ENCODE measurements at places on chromosomes 16 and 17.
A peak's percentile ranks its signal among the peaks of the same experiment; 100 is the strongest.

DNA sequence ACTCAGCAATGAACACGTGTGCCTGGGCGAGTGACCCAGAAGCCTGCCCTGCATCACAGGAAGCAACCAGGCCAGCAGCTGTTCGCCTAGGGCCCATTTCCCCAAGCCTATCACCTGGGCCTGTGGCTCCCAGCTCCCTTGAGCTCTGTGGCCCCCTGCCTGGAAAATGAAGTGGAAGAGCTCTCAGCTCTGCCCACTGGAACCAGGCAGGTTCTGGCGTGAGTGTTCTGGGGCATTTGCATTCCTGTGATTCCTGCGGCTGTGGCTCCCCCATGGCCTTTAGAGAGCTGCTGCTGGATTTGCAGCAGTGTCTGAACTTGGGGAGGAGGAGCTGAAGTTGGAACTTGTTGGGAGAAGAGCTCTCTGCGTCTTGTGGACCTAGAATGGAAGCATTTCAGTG lies 22.8 kb downstream of the PGS1 start:
- DNase-seq: no peak
- H3K27me3 ChIP-seq: no peaks in the 10 kb centered on the region
- no peaks in the 10 kb centered on the region for H3K36me3 ChIP-seq
- no peak overlapping the region for H3K27ac ChIP-seq

DNA sequence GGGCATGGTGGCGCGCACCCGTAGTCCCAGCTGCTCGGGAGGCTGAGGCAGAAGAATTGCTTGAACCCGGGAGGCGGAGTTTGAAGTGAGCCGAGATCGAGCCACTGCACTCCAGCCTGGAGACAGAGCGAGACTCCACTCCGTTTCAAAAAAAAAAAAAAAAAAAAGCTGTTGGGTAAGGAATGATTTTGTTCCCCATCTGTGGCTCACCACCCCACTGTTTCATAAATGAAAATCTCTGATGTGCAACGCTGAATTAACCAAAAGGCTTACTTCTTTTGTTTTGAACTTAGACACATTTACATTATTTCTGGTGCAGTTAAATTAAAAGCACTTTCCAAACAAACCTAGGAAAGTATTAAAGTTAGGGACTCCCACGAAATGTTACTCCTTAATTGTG lies 1.2 kb upstream of the METTL9 start:
- peaks cover 32% of the 10 kb centered on the region for H3K4me1 ChIP-seq
- no peak overlapping the region for H3K4me3 ChIP-seq
- H3K27ac ChIP-seq: peak overlapping the region; percentile 92
- no peaks in the 10 kb centered on the region for H3K36me3 ChIP-seq
- DNase-seq: no peak

DNA sequence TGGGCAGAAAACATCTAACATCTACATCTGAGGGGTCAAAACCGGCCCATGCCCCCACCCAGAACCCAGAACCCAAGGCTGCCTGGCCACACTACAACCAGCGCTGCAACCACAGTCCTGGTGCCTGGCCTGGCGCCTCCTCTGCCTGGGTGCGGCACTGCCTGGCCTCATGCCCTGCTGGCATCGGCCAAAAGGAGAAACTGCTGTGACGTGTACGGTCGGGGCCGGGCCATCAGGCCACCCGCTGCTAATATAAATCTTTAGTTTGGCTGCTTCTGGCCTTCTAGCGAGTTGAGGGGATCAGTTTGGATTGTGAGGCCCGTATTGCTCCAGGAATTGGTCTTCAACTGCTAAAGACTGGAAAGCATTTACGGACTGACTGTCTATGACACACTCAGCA lies 22.8 kb downstream of the TMEM204 start:
- no peak overlapping the region for H3K4me3 ChIP-seq
- H3K27me3 ChIP-seq: no peaks in the 10 kb centered on the region
- no peak overlapping the region for H3K27ac ChIP-seq
- H3K4me1 ChIP-seq: peaks cover 6% of the 10 kb centered on the region
- H3K36me3 ChIP-seq: no peaks in the 10 kb centered on the region

GRCh38 chr17:42429726-42430447 lies 6.8 kb upstream of the CAVIN1 start:
- H3K36me3 ChIP-seq: no peaks in the 10 kb centered on the region
- peaks cover 22% of the 10 kb centered on the region for H3K4me1 ChIP-seq
- no peak overlapping the region for H3K27ac ChIP-seq
- H3K4me3 ChIP-seq: no peak overlapping the region
- DNase-seq: no peak

DNA sequence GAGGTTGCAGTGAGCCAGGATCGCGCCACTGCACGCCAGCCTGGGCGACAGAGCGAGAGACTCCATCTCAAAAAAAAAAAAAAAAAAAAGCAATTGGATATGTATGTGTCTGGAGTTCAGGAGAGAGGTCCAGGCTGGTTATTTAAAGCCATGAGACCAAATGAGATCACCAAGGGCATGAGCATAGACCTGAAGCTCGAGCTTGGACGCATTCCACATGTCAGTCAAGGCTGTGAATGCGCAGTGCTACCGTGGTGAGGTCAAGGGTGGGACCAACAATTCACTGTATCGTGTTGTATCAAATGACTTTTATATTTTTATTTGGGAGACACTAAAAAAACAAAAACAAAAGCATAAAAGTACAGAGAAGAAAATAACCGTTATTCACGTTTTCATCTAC lies 29.1 kb upstream of the SPNS2 start:
- H3K27me3 ChIP-seq: no peaks in the 10 kb centered on the region
- H3K36me3 ChIP-seq: no peaks in the 10 kb centered on the region
- H3K27ac ChIP-seq: no peak overlapping the region
- no peak overlapping the region for H3K4me3 ChIP-seq
- no peak for DNase-seq

- H3K27me3 ChIP-seq: no peaks in the 10 kb centered on the region
- H3K27ac ChIP-seq: no peak overlapping the region
- no peaks in the 10 kb centered on the region for H3K36me3 ChIP-seq
- H3K4me3 ChIP-seq: no peak overlapping the region
- no peak for DNase-seq
- H3K4me1 ChIP-seq: peaks cover 45% of the 10 kb centered on the region
Observed at GRCh38 chr16:88927010-88927409, 50.0 kb downstream of the CBFA2T3 start.

GRCh38 chr17:59469786-59470485 lies 95.5 kb upstream of the DHX40 start:
- no peaks in the 10 kb centered on the region for H3K27me3 ChIP-seq
- no peak overlapping the region for H3K4me3 ChIP-seq
- no peak overlapping the region for H3K27ac ChIP-seq
- H3K4me1 ChIP-seq: no peaks in the 10 kb centered on the region
- DNase-seq: no peak

DNA sequence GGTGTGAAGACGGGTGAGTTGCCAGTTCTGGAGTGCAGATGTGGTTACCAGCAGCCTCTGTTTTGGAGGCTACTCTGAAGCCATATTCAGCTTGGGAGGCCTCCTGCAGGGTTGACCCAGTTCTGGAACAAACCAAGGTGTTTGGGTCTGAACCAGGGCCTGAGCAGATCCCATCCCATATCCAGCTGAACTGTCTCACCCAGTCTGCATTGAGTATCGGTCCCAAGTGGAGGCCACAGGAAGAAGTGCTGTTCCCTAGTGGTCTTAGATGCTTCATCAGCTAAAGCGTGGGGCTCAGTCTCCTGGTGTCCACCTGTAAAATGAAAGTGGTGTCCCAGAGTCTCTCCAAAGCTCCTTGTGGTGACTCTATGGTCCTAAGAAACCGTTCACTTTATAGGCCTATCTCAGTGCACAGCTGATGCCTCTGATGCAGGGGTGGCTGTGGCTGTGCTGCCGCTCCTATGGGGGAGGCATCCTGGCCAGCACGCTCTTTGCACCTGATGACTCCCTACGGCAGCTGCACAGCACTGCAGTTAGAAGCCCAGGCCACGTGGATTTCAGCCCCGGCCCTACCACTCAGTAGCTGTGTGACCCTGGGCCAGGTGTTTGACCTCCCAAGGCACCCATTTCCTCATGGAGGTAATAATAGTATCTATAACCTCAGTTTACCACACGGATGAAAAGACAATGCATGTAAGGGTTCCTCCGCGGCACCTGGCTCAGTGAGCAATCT lies 21.0 kb downstream of the CBX4 start:
- H3K4me3 ChIP-seq: no peak overlapping the region
- peaks cover 15% of the 10 kb centered on the region for H3K27me3 ChIP-seq
- H3K36me3 ChIP-seq: no peaks in the 10 kb centered on the region
- peaks cover 22% of the 10 kb centered on the region for H3K4me1 ChIP-seq
- no peak overlapping the region for H3K27ac ChIP-seq

DNA sequence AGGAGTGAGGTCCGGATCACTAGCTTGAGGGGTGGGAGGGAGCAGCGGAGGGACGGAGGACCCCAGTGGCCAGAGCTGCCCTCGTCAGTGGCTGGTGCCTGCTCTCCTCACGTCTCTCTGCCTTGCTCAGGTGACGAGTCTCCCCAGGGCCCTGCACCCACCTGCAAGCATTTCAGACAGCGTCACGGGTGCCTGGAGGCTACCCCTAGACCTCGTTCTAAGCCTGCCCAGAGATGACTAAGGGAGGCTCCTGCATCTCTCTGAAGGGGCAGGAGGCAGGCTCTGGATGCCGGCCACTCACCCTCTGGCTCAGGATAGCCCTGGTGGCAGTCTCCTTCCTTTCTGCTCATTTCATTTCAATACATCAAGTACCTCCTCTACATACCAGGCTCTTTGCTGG lies 68.8 kb downstream of the MRC2 start:
- H3K27me3 ChIP-seq: no peaks in the 10 kb centered on the region
- no peak overlapping the region for H3K4me3 ChIP-seq
- peaks cover 35% of the 10 kb centered on the region for H3K4me1 ChIP-seq
- no peaks in the 10 kb centered on the region for H3K36me3 ChIP-seq
- H3K27ac ChIP-seq: no peak overlapping the region

- no peak overlapping the region for H3K27ac ChIP-seq
- H3K4me1 ChIP-seq: no peaks in the 10 kb centered on the region
- H3K27me3 ChIP-seq: no peaks in the 10 kb centered on the region
- H3K36me3 ChIP-seq: peaks cover 10% of the 10 kb centered on the region
- DNase-seq: no peak
Observed at GRCh38 chr16:64982581-64982980, 139.3 kb downstream of the CDH11 start.

DNA sequence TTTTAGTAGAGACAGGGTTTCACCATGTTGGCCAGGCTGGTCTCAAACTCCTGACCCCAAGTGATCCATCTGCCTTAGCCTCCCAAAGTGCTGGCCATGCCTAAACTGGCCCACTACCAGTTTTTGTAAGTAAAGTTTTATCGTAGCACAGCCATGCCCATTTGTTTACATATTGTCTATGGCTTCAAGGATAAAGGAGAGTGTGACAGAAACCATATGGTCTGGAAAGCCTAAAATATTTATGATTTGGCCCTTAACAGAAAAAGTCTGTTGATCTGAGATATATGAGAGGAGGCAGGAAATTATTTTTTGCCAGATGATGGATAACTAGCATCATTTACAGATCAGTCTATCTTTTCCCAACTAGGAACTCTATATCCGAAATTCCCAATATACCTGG lies 4.5 kb downstream of the AKAP10 start:
- no peak overlapping the region for H3K4me3 ChIP-seq
- DNase-seq: no peak
- H3K36me3 ChIP-seq: peaks cover 7% of the 10 kb centered on the region
- peaks cover 23% of the 10 kb centered on the region for H3K4me1 ChIP-seq
- H3K27me3 ChIP-seq: no peaks in the 10 kb centered on the region

GRCh38 chr16:84643180-84643583 lies 5.1 kb upstream of the KLHL36 start:
- H3K27ac ChIP-seq: peak overlapping the region; percentile 40
- DNase-seq: no peak
- no peak overlapping the region for H3K4me3 ChIP-seq
- no peaks in the 10 kb centered on the region for H3K36me3 ChIP-seq
- H3K4me1 ChIP-seq: peaks cover 33% of the 10 kb centered on the region

DNA sequence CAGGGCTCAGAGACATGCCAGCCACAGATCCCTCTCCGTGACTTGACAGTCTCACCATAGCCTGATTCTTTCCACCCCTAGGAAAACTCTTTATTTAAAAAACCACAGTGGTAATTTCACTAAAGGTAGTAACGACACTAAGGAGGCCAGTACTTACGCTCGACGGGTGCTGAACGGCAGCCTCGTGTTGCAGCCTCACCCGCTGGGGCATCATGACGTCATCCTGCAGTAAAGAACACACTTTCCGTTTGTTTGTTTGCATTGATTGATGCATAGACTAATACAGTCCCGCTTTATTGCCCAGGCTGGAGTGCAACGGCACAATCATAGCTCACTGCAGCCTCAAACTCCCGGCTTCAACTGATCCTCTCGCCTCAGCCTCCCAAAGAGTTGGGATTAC lies 65.1 kb upstream of the METRNL start:
- DNase-seq: no peak
- no peak overlapping the region for H3K4me3 ChIP-seq
- no peaks in the 10 kb centered on the region for H3K27me3 ChIP-seq
- no peaks in the 10 kb centered on the region for H3K4me1 ChIP-seq
- H3K27ac ChIP-seq: no peak overlapping the region
- H3K36me3 ChIP-seq: no peaks in the 10 kb centered on the region

DNA sequence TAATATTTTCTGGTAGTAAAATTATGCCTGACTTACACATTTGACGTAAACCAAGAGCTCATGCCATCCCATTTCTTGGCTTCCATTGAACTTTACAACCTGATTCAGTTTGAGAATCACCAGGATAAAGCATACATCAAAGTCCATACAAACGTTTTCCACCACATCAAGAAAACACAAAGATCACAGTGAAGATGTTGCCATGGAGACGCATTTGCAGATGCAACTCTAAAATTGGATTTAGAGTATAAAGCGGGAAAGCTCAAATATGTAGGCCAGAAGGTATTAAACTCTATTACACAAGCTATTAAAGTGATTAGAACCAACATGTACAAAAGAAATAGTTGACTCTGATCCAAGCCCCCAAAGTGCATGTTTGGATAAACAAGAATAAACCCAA lies 10.4 kb downstream of the C16orf46 start:
- no peaks in the 10 kb centered on the region for H3K36me3 ChIP-seq
- no peak overlapping the region for H3K4me3 ChIP-seq
- H3K27ac ChIP-seq: no peak overlapping the region
- peaks cover 10% of the 10 kb centered on the region for H3K4me1 ChIP-seq
- no peak for DNase-seq
- no peaks in the 10 kb centered on the region for H3K27me3 ChIP-seq

DNA sequence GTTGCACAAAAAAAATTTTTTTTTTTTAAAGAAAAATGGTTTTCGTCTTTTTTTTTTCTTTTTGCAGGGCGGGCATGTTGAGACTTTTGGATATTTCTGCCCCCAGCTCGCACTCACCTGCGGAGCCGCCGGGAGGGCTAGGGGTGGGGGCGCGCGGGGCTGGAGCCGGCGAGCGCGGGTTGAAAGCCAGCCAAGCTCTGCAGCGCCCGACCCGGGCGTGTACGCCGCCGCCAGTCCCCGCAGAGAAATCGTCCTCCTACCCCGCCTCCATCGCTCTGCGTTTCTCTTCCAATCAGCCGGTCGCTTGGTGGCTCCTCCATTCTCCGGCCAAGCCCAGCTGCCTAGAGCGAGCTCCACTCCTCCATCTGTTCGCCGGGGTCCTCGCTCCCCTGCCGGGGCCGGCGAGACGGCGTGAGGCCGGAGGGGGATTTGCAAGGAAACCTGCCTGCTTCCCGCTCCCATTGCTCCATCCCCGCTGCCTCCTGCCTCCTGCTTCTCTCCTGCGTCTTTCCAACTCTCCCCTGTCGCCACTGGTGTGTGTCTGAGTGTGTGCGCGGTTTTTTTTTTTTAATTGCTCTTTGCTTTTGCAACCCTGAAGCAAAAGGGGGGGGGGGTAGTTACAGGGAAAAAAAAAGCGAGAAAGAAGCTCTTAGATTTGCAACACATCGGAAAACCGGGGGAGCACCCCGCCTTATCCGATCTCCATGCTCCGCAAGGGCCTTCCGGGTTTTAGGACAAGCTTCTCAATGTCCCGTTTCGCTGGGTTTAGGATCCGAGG lies 1.8 kb upstream of the UBTF start:
- peaks cover 44% of the 10 kb centered on the region for H3K4me1 ChIP-seq
- no peaks in the 10 kb centered on the region for H3K36me3 ChIP-seq
- no peaks in the 10 kb centered on the region for H3K27me3 ChIP-seq
- H3K4me3 ChIP-seq: peak overlapping the region; percentile 76
- peak overlapping the region; percentile 100 for H3K27ac ChIP-seq
